NCI-H774 (cell line): ENCODE measurements at places on chromosomes 5 and 9.

- no peak for DNase-seq
Measured at GRCh38 chr5:132260051-132260450, 2.6 kb downstream of the PDLIM4 start.

GRCh38 chr9:93181672-93182435, 2.1 kb upstream of the WNK2 start:
- no peak for DNase-seq

DNA sequence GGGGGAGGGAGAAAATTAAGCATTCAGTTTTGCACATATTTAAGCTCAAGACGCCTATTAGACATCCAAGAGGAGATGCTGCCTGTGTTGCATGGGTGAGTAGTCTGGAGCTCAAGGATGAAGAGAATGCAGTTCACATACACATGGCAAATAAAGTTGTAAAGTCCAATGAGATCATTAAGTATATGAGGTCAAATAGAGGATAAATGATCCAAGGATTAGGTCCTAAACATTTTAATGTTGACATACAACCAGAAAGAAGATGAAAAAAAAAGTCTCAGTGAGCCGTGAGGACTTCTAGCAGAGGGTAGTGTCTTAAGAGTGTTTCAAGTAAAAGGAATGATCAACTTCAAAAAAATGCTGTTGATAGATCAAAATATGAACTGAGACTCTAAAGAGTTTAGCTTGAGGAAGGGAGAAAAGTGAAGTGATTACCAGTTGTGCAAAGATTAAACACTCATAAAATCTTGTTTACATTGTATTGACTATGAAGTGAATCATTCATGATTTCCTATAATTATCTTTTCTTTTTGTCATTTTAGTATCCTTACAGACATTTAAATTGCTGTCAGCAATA, 251.8 kb downstream of the ZNF608 start:
- no peak for DNase-seq

DNA sequence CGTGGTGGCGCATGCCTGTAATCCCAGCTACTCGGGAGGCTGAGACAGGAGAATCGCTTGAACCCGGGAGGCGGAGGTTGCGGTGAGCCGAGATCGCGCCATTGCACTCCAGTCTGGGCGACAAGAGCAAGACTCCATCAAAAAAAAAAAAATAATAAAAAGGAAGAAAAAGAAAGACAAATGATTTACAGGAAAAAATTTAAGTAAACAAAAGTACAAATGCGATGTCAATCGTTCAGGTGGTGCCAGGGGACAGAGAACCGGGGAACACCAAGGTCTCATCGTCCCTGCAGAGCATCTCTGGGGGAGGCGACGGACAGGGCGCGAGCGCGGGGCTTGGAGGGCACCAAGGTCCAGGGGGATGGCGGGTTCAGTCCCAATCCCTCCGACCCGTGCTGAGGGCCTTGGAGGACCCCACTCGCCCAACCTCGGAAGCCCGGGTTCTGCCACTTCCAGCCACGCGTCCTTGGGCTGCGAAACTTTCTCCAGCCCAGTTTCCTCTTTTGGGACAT, 607 bp upstream of the HNRNPAB start:
- DNase-seq: no peak

GRCh38 chr5:151223447-151224264, at the start of gene CCDC69:
Gene CCDC69, minus strand, starts transcription at chr5:151224092. Its CDS starts 122 bp downstream, at chr5:151223970.
- peak; percentile 23 for DNase-seq

GRCh38 chr5:172377438-172377837, 76.9 kb downstream of the SH3PXD2B start:
- no peak for DNase-seq

DNA sequence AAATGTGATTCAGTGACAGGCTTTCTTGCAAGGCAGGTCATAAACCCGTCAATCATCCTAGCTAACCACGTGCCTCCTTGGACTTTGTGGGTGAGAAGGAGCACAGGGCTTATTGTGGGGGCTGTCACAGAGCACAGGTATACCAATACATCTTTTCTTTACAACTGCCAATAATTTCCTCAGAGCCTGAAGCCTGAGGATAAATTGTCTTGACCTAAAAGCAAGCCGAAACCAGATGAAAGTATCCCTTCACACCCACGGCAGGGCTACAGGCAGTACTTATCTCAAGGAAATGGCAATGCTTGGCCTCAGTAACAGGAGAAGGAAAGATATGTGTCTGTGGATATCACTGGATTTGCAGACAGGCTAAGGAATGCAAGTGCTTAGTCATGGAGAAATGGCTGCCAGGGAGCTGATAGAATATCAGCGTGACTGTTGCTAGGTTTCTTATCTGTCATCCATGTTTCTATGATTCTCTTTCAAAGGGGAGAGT, 90.3 kb upstream of the ZNF366 start:
- DNase-seq: no peak

GRCh38 chr9:26412446-26412845, 480.2 kb downstream of the CAAP1 start:
- DNase-seq: no peak

DNA sequence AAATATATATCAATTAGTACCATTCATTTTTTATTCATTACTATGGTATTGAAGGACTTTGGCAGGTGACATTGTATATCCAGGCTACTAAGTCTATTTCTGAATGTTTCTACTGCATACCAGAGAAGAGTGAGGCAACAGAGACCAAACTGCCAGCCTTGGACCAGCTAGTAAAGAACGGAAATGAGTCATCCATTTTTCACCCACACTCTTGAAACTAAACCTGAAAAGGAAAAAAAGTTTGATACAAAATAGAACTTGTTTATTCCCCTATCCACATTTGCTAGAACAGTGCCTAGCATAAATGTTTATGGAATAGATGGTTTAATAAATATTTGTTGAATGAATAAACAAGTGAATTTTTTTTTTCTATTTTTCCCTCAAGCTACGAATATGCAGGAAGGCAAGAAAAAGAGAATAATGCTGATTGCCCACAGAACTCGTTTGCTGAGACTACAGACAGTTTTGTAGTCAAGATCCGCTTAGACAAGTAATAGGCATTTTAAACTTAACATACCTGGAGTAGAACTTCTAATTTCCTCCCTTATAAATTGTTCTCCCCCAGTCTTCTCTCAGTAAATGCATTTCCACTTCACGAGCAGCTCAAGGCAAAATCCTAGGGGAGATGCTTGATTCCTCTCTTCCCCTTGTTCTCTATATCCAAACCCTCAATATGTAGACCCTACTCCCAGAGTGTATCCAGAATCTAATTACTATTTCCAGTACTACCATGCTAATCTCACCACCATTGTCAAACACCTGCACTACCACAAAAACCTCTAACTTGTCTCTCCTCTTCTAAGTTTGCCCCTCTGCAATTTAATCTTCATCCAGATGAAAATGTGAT, 146.2 kb upstream of the RASA1 start:
- no peak for DNase-seq

GRCh38 chr5:31443572-31443971, 88.3 kb downstream of the DROSHA start:
- DNase-seq: no peak

GRCh38 chr9:111839987-111840386, 45.2 kb upstream of the SHOC1 start:
- DNase-seq: no peak
